ENCODE measurements at places on chromosomes 4 and X.
A peak's percentile ranks its signal among the peaks of the same experiment; 100 is the strongest.

DNA sequence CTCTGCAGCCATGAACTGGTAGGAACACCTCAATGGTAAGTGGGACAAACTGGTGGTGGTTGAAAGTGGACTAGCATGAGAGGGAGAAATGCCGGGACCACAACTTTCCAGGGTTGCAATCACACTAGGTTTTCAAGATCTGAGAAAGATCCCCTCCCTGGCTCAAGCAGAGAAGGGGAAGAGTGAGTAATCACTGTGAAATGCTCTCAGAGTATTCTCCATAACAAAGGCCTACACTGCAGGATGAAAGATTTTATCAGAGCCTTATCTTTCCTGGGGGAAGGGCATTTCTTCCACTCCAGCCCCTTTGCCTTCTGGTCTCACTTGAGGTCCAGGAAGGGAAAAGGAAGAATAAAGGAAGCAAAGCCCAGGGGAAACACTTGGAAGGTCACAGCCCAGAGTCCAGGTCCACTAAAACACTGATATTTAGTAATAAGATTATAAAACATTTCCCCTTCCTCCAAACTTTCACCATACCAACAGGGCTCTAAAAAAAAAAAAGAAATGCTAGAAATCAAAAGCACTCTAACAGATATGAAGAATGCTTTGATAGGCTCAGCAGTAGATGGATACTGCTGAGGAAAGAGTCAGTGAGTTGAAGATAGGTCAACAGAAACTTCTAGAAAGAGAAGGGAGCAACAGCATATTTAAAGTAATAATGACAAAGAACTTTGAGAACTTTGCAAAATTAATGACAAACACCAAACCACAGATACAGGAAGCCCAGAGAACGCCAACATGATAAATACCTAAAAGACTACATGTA is 95.9 kb downstream of the WDFY3 start:
- DNase-seq: no peak

DNA sequence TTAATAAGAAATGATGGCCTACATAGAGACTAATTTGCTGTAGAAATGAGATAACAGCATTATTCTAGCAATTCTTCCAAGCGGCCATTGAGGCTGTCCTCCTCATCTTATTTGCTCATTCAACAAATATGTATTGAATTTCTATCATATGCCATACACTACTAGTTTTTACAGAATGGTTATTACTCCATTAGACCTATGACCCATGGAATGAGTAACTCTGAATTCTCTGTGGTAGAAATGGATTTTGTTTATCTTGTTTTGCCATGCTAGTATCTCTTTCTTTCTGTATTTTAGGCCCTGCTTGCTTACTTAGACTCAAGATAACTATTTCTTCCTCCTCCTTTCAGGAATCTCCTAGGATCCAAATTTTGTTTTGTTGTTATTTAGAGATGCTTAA is 103.5 kb downstream of the RPA4 start:
- no peak for DNase-seq

- DNase-seq: no peak
Measured at GRCh38 chr4:101835121-101835904, 44.8 kb downstream of the BANK1 start.

DNA sequence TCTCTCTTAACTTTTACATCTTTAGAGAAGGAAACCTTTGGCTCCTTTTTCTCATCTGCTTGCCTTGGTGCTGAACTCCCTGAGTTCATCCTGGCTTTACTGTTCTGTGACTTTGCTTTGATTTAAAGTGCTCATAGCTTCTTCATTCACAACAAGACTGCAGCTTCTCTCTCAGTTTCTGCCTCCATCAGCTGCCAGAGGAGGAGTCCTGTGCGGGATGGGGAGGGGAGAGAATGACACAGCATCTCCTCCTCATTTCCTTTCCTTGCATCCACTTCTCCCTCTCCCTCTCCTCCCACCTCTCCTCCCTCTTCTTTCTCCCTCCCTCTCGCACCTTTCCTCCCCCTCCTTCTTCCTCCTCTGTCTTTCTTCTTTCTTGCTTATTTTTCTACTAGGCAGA is 42.0 kb downstream of the CBLL2 start:
- no peak for DNase-seq

- DNase-seq: no peak
Measured at GRCh38 chr4:28278676-28279075, 1418.0 kb downstream of the STIM2 start.

DNA sequence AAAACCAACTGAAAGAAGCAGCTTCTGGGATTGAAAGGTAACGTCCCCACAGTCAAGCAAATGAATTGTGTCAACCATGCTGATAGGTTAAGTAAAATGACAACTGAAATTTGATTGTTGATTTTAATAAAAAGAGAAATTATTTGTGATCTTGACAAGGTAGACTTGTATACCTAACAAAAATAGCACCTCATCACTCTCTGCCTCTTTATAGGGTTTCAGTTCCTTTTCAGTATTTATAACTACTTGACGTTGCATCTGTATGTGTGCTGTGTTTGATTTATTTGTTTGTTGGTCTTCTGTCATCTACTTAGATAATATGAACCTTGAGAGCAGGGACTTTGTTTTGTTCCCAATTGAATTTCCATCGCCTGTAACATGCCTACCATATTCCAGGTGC is 7.9 kb upstream of the PPP3CA start:
- DNase-seq: no peak

DNA sequence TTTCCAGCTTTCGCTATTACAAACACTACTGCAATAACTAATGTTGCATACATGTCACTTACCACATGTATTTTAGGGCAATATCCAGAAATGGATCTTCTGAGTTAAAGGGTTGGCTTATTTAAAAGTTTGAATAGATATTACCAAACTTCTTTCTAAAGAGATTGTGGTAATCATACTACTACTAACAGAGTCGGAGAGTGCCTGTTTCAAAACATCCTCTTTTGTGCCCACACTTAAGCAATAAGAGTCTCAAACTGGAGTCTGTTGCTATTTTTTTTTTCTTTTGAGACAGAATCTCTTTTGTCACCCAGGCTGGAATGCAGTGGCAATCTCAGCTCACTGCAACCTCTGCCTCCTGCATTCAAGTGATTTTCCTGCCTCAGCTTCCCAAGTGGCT is 35.8 kb downstream of the FGFBP1 start:
- no peak for DNase-seq

DNA sequence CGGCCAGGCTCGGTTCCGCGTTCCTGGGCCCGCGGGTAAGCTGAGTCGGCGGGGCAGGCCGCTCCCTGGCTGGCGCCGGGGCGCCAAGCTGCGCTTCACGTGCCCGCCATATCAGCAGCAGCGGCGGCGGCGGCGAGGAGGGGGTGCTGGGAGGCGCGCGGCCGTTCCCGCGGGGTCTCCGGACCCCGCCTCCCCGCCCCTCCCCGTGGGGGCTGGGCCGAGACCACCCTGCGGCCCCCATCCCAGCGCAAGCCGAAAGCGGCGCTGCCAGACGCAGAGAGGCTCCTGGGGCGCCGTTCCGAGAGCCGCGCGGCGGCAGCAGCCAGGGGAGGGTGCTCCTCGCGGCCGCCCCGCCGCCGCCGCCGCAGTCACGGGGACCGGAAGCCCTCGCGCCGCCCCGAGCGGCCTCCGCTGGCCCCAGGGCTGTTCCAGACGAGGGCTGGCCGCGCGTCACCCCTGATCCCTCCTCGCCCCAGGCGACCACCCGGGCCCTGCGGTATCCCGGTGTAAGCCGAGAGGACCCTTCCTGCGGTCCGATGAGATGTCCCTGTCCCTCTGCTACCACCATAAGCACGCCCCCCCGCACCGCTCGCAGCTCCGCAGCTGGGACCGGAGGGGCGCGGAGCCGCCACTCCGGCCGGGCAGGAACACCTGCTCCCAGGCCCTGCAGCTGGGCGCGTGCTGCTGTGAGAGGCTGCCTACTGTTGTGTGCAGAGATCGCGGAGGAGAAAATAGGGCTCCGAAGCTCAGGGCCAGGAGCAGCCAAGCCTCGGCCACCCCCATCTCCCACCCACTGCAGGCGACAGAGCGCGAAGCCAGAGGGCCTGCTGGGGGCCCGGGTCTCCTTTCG is 7.5 kb upstream of the BCOR start:
- peak; percentile 14 for DNase-seq

DNA sequence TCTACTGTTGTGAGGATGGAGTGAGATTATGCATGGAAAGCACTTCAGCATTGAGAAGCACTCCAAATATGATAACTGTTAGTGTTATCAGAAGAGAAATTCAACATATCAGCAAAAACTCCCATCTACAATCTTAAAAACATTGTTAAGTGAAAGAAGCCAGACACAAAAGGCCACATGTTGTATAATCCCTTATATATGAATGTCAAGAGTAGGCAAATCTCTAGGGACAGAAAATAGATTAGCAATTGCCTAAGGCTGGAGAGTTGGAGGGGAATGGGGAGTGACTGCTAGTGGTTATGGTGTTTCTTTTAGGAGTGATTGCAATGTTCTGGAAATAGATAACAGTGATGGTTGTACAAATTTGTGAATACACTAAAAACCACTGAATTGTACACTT is 122.5 kb upstream of the LNX1 start:
- DNase-seq: no peak

DNA sequence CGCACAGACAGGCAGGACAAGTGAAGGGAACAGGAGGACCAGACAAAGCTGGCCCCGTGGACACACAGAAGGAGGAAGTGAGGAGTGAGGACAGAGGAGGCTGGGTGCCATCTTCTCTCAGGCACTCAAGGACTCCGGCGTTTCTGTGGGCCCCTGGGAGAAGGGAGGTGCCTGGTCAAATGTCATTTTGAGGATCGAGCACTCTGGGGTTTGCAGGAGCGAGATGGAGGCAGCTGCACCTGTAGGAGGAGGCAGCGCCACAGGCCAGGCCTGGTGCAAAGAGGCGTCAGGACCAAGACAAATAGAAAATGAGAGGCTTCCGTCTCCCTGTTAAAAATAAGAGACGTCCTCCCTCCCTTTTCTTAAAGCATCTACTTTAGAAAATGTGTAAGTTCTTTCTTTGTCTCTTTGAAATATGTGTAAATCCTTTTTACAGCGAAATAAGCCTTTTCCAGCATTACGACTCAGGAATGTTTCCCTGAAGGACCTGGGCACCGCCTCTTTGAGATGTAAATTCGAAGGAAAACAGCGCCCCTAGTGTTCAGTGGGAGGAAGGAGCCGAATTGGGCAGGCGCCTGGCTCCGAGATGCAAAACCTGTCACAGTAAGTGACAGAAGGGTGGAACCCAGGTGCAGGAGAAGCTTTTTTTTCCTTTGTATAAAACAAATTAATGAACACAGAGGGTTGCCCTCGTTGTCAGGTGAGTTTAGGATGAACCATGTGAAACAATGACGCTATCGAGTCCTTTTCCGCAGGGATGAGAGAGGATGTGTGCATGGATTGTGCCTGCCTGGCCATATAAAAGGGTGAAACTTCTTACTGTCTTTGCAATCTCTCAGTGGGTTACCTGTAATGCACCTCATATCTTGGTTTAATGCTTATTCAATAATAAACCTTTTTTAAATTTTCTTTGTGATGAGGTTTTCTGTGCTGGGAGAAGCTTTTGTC is 1.4 kb upstream of the C4orf50 start:
- no peak for DNase-seq

- no peak for DNase-seq
Measured at GRCh38 chrX:151100799-151101198, 75.6 kb upstream of the GPR50 start.

DNA sequence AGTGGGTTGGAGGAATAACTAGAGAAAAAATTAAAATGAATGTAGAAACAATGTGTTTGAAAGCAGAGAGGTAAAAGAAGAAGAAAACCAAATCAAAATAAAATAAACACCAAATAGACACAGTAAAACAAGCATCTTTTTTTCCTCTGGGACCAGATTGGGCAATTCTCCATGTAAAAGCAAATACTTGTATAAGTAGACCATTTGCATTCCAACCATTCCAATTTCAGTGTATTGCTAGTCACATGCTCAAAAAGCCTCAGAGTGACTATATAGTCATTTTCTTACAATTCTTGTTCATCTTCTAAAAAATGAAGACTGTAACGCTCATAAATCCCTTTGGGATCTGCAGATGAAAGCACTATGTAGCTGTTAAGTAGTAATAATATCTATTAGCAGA is 969.5 kb downstream of the PCDH18 start:
- DNase-seq: no peak

GRCh38 chr4:148076964-148077363 is 345.1 kb downstream of the ARHGAP10 start:
- DNase-seq: no peak

- no peak for DNase-seq
Measured at GRCh38 chr4:137651128-137651527, 118.8 kb upstream of the PCDH18 start.

DNA sequence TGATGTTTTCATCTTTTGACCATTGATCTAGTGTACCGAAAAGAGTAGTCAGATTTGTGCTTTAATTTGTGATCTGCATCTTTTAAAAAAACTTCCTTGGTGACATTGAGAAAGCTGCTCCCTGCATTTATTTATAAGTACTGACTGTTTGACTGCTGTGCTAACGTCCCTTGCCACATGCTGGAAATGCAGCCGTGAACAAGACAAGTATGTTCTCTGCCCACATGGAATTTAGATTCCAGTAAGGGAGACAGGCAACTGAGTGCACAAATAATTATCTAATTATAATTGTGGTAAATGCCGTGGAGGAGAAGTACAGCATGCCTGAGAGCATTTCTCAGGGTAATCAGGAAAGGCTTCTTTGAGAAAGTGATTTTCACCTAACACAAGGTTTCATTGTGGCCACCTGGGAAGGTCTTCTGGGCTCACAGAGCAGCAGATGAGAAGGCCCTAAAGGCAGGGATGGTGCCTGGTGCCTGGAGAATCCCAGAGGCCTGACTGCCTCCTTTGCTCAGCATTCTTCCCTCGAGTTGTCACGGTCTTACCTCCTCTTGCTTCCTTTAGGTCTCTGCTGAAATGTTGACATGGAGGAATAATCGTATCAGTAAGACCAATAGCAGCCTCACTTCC is 55.8 kb downstream of the PTTG2 start:
- DNase-seq: no peak

- no peak for DNase-seq
Measured at GRCh38 chr4:71785959-71786358, 2.1 kb upstream of the GC start.

GRCh38 chrX:119402588-119402987 is 3.5 kb downstream of the SLC25A43 start:
- DNase-seq: no peak

- no peak for DNase-seq
Measured at GRCh38 chrX:17375637-17376430, 834 bp downstream of the NHS start.

DNA sequence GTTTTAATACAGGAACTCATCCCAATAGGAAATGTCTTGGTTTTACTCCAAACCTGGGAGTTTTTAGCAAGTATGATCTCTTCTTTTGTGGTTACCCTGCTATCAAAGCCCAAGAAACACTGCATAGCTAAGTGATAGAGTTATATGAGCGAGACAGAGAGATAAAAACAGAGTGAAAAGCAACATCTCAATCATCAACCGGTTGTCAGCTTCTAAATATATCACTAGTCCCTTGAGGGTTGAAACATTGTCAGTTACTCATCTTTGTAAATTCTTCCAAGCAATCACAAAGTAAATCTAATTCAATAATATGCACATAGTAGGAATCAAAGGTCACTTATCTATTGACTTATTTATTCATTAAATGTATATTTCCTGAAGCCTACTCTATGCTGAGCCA is 483.9 kb downstream of the IDS start:
- no peak for DNase-seq

GRCh38 chr4:113872426-113873260 is 106.8 kb downstream of the ARSJ start:
- DNase-seq: no peak
